GM04504 (cell line): ENCODE measurements at places on chromosomes 7 and 10.

GRCh38 chr10:12081879-12082557 is 13.3 kb downstream of the DHTKD1 start:
- DNase-seq: peak; percentile 36

DNA sequence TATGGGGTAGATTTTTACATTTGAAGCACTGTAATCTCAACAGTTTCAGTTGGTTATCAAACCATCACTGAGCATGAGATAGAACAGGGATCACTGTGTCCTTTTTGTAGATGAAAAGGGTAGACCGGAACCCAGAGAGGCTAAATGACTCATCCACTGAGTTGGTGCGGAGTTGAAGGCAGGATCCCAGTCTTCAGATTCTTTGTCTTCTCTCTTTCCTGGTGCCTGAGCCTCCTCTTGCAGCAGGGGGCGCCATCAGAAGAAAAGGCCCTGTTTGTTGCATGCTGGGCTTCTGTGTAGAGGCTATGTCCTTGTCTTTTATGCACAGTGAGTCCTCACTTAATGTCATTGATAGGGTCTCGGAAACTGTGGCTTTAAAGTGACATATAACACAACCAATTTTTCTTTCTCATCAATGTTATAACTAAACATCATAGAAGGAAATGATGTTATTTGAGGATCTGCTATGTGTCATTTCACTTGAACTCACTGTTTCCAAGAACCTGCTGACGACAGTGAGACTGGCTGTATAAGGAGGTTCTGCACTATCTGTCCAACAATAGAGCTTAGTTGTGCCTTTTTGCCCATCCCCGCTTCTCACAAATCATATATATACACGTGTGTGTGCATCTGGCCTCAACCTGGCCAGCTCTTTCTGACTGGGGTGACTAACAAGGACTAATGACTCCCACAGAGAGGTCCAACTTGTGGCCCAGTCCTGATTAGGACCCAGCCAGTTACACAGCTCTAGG is 14.3 kb downstream of the ZNF282 start:
- no peak for DNase-seq

- peak; percentile 88 for DNase-seq
Measured at GRCh38 chr10:71600849-71601248, 118.7 kb downstream of the C10orf105 start.

GRCh38 chr10:128573281-128573845 is 447.1 kb upstream of the MKI67 start:
- DNase-seq: no peak

GRCh38 chr7:2084331-2084730 is 148.4 kb downstream of the MAD1L1 start:
- DNase-seq: no peak

DNA sequence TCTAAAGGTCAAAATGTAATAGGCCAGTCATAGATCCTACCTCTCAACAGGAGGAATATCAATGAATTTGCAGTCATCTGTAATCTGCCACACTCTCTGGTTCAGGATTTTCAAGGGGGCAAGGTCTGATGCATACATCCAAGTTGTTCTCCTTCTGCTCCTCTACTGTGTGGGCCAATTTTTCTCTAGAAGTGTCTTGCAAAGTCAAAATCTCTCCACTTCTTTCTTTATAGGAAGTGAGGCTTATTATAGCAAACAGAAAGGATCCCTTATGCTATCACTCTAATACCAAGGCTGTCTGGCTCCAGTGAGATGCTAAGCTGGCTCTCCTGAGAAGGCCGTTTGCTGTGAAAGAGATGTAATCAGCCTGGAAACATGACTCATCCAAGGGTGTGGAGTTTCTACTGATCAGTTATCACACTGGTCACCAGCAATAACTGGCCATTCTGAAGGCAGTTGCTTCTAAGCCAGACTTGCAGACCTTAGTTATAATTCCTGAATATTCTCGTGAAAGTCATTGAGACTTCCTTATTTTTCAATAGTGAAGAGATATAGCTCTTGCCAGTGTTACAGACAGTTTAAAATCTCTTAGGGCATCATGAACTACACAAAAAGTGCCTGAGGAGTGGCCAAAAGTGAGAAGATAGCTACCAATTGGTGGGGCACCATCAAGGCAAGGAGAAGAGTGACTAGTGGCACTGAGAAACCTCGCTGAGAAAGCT is 43.2 kb upstream of the LRGUK start:
- peak; percentile 22 for DNase-seq

DNA sequence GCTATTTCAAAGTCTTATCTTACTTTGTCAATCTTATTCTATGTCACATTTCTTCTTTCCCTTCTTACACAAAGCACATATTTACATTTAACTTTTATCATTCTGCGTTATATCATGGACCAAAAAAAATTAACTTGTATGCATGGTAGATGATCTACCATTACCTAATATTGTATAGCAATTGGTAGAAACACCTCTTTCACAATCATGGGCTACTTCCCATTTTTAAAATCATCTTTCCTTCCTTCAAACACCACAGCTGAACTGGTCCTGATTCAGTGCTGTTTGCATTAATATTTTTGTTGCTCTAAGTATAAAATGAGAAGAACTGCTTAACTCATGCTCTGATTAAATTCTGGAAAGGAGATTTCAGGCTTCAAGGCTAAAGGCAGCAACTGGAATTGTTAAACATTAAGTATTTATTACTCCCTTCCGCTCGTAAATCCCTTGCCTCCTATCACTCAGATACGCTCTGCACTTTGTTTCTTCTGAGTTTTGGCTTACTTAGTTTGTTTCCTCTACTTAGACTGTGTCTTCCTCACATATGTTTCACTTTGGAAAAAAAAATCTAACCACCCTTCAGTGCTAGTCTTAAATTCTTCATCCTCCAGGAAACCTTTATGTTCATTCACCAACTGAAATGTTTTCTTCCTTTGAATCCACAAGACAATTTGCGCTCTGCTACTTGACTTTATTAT is 901.4 kb downstream of the PCDH15 start:
- no peak for DNase-seq

- DNase-seq: no peak
Measured at GRCh38 chr7:47190462-47190861, 391.4 kb downstream of the TNS3 start.

GRCh38 chr10:118960157-118961090 is 69.1 kb upstream of the NANOS1 start:
- no peak for DNase-seq

DNA sequence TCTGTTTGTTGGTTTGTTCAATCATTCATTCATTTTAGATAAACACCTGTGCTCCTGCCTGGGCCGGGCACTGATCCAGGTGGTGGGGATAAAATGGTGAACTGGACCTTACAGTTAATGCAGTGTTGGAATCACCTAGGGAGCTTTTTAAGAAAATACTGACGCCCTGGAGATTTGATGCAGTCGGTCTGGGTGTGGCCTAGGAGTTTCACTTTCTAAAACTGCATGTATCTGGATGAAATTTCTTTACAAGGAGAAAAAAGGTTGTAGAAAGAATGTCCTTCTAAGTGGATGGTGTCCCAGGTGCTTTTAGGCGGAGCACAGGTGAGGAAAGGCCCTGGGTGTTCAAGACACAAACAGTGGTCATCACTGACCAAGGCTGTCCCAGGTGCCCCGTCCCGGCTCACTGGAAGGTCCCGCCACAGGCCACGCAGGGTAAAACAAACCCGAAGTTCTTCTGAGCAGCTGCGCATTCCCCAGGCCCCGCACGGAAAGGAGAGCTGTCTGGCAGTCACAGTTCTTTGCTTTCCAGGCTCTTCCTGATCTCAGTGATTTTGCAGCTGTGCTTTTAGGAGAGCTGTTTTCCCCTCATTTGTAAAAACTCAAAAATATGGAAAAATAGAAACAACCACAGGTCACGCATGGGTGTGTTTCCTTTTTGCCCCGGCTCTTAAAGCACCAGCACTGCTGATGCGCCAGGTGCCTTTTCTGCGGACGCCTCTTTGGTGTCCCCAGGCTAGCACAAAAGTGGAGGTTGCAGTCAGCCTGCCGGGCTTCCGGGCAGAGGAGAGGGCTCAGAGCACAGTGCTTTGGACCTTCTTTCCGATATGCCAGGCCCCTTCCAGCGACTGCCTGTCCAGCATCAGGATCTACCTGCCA is 161.9 kb downstream of the GRK5 start:
- no peak for DNase-seq

DNA sequence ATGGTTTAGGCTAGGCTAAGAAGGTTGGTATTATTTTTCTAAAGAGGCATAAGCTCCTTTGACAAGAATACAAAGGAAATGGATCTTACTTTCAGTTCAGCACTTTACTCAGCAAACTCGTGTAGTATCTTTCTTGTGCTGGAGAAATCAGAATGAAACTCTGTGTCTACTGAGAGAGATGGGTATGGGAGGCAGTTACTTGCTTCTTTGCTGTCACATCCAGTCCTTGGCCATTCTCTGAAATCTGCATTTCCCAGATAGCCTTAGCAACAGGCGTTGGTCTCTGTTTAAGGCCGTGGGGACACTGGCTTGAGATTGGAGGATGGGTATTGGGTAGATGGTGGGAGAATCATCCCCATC is 180.5 kb downstream of the NRP1 start:
- DNase-seq: no peak

DNA sequence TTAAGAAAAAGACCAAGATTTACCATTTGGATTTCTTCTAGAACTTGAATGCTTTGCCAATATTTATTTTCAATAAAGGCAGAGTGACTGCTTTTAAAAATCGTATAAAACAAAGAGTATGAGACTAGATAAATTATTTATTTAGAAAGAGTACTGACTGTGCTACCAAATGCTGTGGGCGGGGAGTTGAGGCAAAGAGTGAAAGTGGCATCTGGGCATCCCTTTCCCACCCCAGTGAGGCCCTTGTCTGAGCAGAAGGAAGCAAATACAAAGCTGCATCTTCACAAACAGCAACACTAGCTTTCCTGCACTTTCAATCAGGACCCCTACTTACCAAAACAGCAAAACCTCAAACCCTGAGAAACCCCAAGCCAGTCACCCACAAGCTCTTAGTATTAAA is 34.9 kb downstream of the ITGB1 start:
- no peak for DNase-seq

GRCh38 chr7:123398921-123399320 is 135.5 kb downstream of the IQUB start:
- DNase-seq: no peak

DNA sequence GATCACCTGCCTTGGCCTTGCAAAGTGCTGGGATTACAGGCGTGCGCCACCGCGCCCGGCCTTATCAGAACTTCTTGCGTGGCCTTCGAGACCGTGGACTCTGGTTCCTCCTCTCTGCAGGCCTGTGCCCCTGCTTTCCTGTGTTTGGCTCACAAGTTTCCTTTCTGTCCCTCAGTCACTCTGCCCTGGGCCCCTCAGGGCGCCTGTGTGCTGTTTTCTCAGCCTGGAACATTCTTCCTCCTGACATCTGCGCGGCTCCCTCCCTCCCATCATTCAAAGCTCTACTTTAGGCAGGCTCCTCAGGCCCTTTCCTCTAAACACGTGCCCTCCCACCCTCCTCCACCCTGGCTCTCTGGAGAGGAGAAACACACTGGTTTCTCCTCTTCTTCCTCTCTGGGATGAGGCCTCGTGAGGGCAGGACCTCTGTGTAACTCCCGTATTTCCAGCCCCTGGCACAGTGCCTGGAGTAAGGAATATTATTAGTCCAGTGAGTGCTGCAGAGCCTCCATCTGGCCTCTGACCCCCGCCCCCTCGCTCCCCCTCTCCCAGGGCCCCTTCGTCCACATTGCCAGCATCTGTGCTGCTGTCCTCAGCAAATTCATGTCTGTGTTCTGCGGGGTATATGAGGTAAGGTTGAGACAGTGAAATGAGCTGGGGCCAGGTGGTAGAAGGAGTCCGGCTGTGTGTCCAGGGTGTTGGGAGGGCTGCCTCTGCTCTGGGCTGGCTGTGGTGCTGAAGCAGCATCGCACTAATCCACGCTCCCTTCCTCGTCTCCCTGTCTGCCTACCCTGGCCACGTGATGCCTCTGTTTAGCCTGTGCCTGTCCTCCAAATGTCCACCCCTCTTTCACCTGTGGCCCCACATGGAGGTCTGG is 7.1 kb downstream of the CLCN1 start:
- no peak for DNase-seq

- no peak for DNase-seq
Measured at GRCh38 chr10:94407668-94408067, 5.3 kb downstream of the TBC1D12 start.

DNA sequence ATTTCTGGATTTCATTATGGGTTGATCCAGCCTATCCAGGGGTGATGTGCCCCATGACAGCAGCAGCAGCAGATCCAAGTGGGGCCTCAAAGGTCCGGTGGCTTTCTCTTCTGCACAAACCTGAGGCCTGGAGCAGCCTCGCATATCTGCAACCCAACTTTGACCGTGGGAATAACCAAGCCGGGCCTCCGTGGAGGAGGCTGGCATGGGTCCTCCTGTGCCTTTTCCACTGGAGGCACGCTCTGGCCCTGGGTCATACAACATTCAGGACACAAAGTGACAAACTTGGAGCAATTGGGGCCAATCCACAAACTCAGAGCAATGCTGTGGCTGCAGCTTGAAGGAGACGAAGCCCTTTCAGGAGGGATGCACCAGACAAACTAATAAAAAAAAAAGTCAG is 330.0 kb upstream of the MKI67 start:
- no peak for DNase-seq

DNA sequence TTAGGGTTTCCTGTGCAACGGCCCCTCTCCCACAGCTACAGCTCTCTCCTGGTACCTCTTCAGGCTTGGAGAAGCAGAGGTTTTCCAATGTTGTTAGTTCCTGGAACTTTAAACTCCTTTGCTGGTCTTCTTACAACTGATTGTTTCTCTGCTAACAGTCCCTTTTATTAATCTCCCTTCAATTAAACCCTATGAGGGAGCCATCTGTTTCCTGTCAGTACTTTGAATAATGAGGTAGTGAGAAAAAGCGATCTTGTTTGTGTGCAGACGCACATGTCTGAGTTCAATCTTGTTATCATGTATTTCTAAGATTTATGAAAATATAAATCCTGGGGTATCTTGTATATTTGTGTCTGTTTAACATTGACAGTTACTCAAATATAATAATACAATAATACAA is 102.4 kb downstream of the MDFIC start:
- no peak for DNase-seq

DNA sequence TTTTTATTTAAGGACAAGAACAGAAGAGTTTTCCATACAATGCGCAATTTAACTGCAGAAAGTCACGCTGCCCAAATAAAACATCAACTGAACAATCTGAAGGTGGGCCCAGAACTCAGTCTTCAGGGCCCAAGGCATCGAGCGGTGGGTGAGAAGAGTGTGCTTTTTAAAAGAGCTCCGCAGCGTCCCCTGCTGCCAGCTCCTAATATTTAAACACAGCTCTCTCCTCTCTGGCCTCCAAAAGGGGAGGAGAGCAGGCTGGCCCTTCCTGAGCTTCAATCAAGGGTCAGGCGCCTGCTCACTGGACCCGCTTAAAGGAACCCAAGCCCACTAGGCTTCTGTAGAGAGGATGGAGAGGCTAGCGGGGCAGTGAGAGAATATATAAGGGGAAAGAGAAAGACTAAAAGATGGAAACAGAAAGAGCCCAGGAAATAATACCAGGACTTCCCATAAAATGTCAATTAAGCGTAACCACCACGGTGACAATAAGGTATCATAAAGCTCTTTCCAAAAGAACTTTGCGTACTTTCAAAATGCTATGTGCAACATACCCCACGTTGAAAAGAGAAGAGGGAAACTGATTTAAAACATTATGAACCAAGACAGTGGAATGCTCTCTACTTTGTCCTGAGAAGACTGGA is 2.8 kb downstream of the FAM53B start:
- DNase-seq: no peak
